NAMALWA (cell line): ENCODE measurements at places on chromosomes 1 and 21.

DNA sequence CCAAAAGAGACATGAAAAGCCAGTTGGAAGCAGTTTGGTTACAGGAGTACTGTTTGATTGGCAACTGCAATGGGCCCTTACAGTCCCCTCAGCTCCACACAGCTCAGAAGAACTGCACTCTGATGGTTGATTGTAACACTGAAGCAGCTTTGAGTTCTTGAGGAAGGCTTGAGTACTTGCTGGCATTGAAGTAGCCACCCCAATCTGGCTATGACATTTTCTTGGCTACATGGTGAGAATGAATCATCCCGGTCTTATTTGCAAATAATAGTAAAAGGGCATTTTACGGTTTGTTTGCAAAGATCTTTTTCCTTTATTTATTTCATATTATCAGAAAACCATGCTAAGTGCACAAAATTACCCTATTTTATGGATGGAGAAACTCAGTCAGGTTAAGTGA is 159.7 kb upstream of the BEND5 start:
- DNase-seq = no peak

DNA sequence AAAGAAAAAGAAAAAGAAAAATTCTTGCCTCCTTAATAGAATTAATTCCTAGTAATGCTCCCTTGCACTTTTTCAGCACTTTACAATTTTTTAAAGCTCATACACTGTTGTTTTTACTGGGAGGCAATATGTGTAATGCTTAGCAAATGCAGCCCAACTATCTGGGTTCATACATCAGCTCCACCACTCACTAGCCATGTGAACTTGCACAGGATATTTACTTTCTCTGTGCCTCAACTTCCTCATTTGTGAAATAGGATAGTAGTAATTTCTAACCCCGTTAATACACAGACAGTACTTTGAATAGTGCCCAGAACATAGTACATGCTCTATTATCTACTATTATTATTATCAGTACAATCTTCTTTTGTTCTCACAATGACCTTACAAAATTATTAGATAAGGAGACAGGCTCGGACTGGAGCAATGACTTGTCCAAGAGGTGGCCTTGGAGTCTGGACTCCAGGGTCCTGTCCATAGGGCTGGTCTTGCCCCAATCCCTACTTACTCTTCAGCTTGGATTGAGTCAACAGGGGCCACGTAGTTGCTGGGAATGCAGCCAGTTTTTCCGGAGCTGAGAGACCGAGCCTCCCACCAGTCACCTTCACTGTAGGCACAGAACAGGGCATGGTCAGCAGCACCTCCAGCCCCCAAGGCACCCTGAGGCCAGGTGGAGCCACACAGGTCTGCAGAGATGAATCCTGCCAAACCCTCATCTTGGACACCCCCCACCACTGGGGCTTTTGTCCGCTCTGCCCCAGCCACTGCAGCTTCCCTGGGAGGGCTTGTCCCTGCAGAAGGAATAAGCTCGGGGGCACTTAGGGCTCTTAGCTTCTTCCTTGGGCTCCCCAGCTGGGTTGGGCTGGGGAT is 13.7 kb downstream of the FGR start:
- no peak for DNase-seq

- DNase-seq = no peak
Measured at GRCh38 chr1:62716397-62716796, 28.2 kb upstream of the DOCK7 start.

DNA sequence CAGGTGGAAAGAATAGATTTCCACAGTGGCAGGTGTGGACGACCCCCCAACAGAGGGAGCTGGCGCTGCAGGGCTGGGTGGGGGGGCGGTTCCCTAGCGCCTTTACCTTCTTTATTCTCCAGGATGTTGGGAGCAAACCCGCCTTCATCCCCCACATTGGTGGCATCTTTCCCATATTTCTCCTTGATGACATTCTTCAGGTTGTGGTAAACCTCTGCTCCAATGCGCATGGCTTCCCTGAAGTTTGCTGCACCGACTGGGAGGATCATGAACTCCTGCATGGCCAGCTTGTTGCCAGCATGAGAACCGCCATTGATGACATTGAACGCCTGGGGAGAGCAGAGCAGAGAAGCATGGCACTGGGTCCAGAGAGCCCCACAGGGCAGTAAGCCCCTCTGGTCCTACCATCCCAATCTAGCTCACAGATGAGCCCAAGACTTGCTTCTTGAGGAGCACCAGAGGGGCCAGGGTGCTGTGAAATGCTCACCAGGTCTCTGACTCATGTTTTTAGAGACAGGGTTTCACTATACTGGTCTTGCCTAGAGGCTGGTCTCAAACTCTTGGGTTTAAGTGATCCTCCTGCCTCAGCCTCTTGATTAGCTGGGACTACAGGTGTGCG is 12.2 kb downstream of the ENO1 start:
- no peak for DNase-seq

- DNase-seq = no peak
Measured at GRCh38 chr21:41706678-41707077, 60.2 kb downstream of the RIPK4 start.

- peak; percentile 77 for DNase-seq
Measured at GRCh38 chr1:84700070-84700469, 9.8 kb upstream of the SSX2IP start.

GRCh38 chr1:172671591-172671990 is 12.7 kb downstream of the FASLG start:
- no peak for DNase-seq

- DNase-seq = peak; percentile 86
Measured at GRCh38 chr1:181104790-181105133, 16.3 kb downstream of the IER5 start.
